ENCODE measurements at places on chromosomes 7 and 10.

GRCh38 chr10:99993701-99994689 is 15.8 kb downstream of the DNMBP start:
- no peaks in the 10 kb centered on the region for H3K4me1 ChIP-seq
- no peaks in the 10 kb centered on the region for H3K36me3 ChIP-seq
- no peak overlapping the region for H3K4me3 ChIP-seq
- DNase-seq = peak; percentile 62
- H3K27me3 ChIP-seq = no peaks in the 10 kb centered on the region

DNA sequence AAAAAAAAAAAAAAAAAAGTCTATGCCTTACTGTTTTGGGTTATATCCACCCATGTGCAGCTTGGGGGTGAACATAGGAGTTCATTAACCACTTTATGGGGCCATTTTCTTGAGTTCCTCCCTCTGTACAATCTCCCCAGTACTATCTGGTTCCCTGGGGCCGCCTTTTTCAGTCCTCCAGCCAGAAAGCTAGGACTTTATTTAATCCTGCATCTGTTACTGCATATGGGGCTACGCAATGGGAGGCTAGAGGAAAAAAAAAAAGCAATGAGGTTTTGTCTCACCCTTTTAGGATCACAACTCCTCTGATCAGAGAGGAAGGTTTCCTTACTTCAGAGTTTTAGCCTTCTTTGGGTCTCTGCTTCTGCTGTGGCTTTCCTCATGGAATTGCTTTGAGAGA is 51.0 kb downstream of the BTRC start:
- H3K27ac ChIP-seq = no peak overlapping the region
- no peaks in the 10 kb centered on the region for H3K36me3 ChIP-seq

DNA sequence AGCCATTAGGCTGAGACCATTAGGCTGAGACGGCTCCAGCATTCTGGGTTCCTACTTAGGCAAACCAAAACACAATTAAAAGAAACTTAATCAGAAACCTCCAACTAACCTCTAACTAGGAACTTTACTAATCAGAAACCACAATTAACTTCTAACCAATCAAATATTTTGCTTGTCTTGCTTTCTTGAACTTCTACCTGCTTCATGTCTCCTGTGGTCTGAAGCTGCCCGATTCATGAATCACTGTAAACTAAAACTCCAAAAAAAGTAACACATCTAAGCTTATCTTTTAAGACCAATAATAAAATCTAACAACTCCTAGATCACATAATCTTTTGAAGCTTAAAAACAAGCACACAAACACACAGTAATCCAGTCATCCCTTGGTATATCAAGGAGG is 76.1 kb downstream of the PDSS1 start:
- no peak overlapping the region for H3K4me3 ChIP-seq
- no peak for DNase-seq
- no peaks in the 10 kb centered on the region for H3K4me1 ChIP-seq
- H3K36me3 ChIP-seq = no peaks in the 10 kb centered on the region
- H3K27me3 ChIP-seq = no peaks in the 10 kb centered on the region

GRCh38 chr7:50818324-50818723 is 35.6 kb upstream of the GRB10 start:
- no peak overlapping the region for H3K4me3 ChIP-seq
- DNase-seq = no peak
- H3K27me3 ChIP-seq = no peaks in the 10 kb centered on the region
- H3K36me3 ChIP-seq = no peaks in the 10 kb centered on the region
- no peak overlapping the region for H3K27ac ChIP-seq
- H3K4me1 ChIP-seq = peaks cover 4% of the 10 kb centered on the region

GRCh38 chr7:16794986-16795385 is 9.8 kb downstream of the AGR2 start:
- no peaks in the 10 kb centered on the region for H3K36me3 ChIP-seq
- H3K27ac ChIP-seq = no peak overlapping the region
- DNase-seq = no peak
- H3K4me3 ChIP-seq = no peak overlapping the region
- no peaks in the 10 kb centered on the region for H3K4me1 ChIP-seq

DNA sequence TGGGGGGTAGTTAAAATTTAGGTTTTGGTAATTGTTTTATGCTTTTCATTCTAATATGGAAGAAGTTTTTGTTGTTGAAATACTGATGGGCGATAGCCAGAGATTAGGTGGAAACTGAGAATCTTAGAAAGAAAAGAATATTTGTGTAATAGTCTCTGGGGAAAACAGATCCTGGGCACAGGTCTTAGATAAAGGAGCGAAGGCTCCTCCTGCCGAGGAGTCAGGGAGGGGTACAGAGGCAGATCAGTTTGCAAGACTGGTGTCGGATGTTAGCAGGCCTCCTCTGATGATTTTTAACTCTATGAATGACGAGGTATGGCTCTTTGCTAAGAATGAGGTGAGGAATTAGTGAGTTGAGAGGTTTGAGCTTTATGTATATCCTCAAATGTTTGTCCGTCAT is 339.7 kb downstream of the HGF start:
- H3K27ac ChIP-seq = no peak overlapping the region
- H3K27me3 ChIP-seq = no peaks in the 10 kb centered on the region
- no peak overlapping the region for H3K4me3 ChIP-seq
- peak; percentile 16 for DNase-seq

DNA sequence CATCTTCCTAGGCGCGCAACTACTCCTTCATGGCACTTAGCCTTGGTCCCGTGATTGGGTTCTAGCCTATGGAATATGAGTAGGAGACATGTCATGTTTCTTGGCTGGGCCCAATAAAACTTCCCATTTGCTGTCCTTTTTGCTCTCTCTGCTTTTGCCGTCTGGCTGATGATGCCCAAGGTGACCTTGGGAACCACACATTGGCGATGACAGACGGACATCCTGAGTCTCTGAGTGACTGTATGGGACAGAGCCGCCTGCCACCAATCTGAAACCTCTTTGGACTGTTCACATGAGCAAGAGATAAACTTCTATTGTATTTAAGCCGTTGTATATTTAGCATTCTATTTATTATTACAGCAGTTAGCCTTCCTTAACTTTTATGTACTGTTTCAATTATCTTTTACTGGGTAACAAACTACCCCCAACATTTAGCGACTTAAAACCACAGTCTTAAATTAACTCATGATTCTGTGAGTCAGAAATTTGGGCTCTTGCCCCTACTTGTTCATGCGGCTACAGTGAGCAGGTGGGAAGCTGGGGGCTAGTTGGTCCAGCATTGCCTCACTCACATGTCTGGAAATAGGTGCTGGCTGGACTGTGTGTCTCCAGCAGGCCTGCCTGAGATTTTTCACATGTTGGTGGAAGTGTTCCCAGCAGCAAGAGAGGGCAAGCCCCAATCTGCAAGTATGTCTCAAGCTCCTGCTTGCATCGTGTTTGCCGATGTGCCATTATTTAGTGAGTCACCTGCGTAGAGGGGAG is 71.7 kb downstream of the NOD1 start:
- no peak overlapping the region for H3K27ac ChIP-seq
- no peak for DNase-seq
- H3K36me3 ChIP-seq = no peaks in the 10 kb centered on the region
- H3K4me1 ChIP-seq = no peaks in the 10 kb centered on the region

- no peak overlapping the region for H3K27ac ChIP-seq
- H3K4me3 ChIP-seq = no peak overlapping the region
- no peak for DNase-seq
- no peaks in the 10 kb centered on the region for H3K27me3 ChIP-seq
- peaks cover 3% of the 10 kb centered on the region for H3K36me3 ChIP-seq
Observed at GRCh38 chr7:75977743-75978142, 16.7 kb downstream of the TMEM120A start.

GRCh38 chr7:80249184-80249583 is 114.6 kb downstream of the GNAI1 start:
- DNase-seq = no peak
- no peaks in the 10 kb centered on the region for H3K27me3 ChIP-seq
- H3K4me3 ChIP-seq = no peak overlapping the region
- no peak overlapping the region for H3K27ac ChIP-seq
- no peaks in the 10 kb centered on the region for H3K4me1 ChIP-seq

GRCh38 chr7:13560441-13560840 is 429.0 kb downstream of the ETV1 start:
- no peak overlapping the region for H3K27ac ChIP-seq
- no peaks in the 10 kb centered on the region for H3K27me3 ChIP-seq
- no peaks in the 10 kb centered on the region for H3K36me3 ChIP-seq
- DNase-seq = no peak

GRCh38 chr10:61752111-61753011 is 89.6 kb downstream of the CABCOCO1 start:
- no peak for DNase-seq
- no peak overlapping the region for H3K27ac ChIP-seq
- H3K27me3 ChIP-seq = no peaks in the 10 kb centered on the region
- H3K4me1 ChIP-seq = peaks cover 2% of the 10 kb centered on the region
- H3K4me3 ChIP-seq = no peak overlapping the region

- H3K36me3 ChIP-seq = no peaks in the 10 kb centered on the region
- no peak overlapping the region for H3K4me3 ChIP-seq
- H3K27me3 ChIP-seq = no peaks in the 10 kb centered on the region
Observed at GRCh38 chr7:78703391-78703790, 750.1 kb downstream of the MAGI2 start.

All from mesendoderm (in vitro differentiated cells).